ENCODE measurements at places on chromosomes 13 and 19.

DNA sequence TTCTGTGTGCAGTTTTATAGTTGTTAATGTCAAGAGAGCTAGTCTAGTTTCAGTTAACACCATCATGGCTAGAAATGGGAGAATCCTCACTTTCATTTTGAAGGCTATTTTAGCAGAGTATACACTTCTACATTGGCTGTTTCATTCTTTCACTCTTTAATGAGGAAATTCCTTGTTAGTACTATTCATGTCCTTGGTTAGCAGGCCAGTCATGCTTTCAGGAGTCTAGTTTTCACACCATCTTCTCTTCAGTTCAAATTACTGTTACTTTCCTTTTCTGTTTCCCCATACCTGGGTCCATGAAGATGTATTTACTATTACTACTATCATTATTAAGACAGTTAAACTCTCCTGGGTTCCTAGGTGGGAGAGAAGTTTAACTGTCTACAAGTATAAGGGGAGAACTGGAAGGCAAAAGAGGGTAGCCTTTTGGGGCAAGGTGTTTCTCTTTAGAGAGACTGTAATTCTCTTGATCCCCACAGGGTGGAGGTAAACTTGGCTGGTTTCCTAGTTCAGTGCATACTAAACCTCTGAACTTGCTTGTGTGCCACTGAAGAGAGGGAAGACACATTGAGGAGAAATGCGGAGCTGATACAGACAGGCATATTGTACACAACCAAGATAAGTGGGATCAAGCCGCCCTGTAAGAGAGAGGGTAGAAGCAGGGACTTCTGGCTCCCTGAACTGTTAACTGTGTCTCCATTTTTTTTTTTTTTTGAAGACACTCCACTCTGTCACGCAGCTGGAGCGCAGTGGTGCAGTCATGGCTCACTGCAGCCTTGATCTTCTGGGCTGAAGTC lies 41.3 kb upstream of the IGFL4 start:
- DNase-seq, result peak; percentile 68

DNA sequence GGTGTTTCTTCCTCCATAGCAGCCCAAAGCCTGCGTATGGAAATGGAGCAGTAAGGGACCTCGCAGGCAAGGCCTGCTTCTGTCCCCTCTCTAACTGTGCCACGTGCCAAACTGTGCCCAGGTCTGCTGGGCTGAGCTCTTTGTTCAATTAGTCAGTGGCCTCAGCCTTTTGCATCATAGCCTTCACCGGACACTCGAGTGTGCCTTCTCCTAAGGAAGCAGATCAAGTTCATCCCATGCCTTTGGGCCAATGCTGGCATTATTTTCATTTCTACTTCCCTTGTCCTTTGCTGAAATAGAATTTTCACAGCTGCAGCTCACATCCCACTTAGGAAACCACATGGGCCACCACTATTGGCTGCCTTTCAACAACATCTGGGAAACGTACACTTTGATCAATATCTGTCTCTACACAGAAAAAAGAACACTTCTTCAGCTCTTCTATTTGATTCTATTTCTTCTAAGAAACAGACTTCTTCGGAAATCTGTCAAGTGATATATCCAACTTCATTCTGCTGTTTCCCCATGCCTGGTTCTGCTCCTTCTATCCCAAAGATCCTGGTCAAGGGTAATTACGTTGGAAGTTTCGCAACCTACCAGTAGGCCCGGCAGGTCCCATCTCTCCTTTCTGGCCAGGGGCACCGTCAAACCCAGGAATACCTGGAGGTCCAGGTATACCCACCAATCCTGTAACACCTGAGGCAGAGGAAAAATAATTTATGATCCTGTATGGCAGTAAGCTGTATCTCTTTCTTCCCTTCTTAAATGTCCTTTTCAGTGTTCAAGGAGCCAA lies 143.9 kb downstream of the COL4A1 start:
- DNase-seq, result no peak

DNA sequence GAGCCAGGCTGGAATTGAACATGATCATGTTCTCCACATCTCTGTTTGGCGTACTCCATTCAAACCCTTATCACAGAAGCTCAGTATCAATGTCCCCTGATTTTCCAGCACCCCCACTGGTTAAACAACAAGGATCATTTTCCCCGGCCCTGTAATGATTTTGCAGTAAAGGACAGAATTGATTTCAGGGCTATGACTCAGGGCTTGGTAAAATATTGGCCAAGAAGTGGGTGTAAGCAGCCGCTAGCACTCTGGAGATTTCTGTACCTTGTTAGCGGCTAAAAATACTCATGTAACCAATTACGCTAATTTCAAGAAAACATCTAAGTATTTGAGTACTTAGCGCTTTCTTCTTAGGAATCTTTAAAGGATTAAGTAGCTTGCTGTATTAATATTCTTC lies 69.5 kb upstream of the FNDC3A start:
- DNase-seq, result no peak

GRCh38 chr13:40316301-40316700 lies 350.1 kb downstream of the FOXO1 start:
- DNase-seq, result no peak

DNA sequence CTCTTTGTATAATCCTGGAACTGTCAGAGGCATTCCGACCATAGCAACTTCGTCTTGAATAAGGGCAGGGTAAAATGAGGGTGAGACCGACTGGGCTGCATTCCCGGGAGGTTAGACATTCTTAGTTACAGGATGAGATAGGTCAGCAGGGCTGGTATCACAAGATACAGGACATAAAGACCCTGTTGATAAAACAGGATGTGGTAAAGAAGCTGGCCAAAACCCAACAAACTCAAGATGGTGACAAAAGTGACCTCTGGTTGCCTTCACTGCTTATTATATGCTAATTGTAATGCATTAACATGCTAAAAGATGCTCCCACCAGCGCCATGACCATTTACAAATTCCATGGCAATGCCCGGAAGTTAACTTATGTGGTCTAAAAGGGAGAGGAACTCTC lies 27.7 kb upstream of the MBNL2 start:
- DNase-seq, result no peak
